ENCODE measurements at places on chromosomes 5 and 9.

- DNase-seq = no peak
Measured at GRCh38 chr5:57902095-57902494, 419.5 kb upstream of the ACTBL2 start.

GRCh38 chr5:139733698-139734538 is 61.7 kb upstream of the PSD2 start:
- no peak for DNase-seq

DNA sequence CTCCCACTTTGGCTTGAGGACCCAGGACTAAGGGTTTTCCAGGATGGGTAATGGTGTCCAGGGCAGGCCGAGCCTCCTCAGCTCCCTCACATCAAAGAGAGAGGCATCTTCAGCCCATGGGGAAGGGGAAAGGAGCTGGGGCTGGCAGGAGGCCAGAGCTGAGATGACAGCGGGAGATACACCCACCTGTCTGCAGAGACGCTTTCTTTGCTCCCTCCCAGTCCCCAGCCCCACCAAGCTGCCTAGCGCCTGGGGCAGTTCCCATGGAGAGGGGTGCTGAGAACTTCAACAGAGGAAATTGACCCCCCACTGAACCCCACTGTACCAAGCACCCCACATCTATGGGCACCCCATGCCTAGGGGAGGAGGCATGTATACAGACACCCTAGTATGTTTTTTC is 10.6 kb downstream of the PCDH1 start:
- no peak for DNase-seq

DNA sequence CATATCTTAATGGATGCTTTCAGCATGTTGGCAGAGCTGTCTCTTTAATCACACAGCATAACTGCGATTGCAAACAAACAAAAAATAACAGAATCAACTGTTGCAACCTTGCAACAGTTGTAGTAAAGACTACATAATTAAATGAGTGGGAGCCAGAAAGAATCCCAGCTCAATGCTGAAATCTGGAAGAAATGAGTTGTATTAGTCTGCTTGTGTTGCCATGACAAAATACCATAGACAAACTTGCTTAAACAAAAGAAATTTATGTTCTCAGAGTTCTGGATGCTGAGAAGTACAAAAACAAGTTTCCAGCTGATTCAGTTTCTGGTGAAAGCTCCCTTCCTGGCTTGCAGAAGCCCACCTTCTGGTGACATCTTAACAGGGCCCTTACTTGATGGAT is 260.9 kb upstream of the TUSC1 start:
- DNase-seq = no peak

DNA sequence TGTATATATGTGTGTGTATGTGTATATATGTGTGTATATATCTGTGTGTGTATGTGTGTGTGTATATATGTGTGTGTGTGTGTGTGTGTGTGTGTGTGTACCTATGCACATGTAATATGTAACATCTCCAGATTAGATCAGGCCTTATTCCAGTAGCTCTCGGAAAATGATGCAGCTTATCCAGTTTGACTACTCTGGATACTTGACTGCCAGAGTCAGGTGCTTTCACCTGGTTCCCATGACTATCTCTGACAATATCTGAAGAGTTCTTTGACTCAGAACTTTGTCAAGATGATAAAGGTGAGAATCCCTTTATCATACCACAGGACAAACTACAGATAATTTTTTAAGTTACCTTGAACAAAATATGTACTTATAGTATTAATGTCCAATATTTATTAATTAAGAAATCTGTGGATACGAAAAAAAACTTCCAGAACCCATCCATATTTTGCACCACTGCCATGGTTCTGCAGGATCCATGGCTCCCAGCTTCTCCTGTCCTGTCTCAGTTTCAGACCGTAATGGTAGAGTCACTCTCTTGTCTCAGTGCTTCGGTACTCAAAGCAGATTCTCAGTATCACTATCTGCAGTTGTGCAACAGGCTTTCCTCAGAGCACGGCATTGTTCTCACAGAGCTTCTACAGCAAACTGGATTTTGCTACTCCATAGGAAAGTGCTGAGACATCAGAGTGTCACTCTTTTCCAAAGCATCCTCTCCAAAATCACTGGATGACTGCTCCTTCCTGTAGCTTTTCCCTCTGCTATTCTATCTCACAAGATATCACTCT is 164.4 kb upstream of the SLC12A2 start:
- DNase-seq = no peak
